Activated CD8-positive, alpha-beta T cell treated with anti-CD3 and anti-CD28 coated beads, Interleukin-2, amount 10 ng/mL, durations not matched to agents 7 days and 5 days (primary cell): ENCODE measurements at places on chromosomes 7 and 10. TPM values are rescaled to one million over a fixed set of nuclear protein-coding genes. Genes with fewer than 3 reads are reported as not detected.

Gene IDI1
- total RNA-seq = 64.7 TPM

DNA sequence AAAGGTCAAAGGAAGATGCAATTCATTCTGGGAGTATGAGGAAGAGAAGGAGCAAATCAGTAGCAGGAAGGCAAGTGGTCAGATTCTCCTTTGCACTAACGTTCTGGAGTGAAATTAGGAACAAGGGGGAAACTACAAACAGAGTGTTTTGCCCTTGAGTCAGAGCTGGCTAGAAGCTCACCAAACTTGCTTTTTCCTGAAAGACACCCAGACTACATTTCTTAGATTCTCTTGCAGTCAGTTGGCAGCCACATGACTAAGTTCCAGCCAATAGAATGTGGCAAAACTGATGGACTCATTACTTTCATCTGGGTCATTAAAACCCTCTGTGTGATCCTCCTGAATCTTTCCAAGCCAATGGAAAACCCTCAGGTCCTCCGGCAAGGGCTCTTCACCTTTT, 18.6 kb upstream of the DLX5 start:
- no peak for DNase-seq

Gene MYL7
- not detected for total RNA-seq

- no peak for DNase-seq
These were observed 78.8 kb downstream of the MTPAP start for GRCh38 chr10:30270247-30270646.

- no peak for DNase-seq
These were observed 27.4 kb upstream of the GOLGA7B start for GRCh38 chr10:97822261-97822687.

DNA sequence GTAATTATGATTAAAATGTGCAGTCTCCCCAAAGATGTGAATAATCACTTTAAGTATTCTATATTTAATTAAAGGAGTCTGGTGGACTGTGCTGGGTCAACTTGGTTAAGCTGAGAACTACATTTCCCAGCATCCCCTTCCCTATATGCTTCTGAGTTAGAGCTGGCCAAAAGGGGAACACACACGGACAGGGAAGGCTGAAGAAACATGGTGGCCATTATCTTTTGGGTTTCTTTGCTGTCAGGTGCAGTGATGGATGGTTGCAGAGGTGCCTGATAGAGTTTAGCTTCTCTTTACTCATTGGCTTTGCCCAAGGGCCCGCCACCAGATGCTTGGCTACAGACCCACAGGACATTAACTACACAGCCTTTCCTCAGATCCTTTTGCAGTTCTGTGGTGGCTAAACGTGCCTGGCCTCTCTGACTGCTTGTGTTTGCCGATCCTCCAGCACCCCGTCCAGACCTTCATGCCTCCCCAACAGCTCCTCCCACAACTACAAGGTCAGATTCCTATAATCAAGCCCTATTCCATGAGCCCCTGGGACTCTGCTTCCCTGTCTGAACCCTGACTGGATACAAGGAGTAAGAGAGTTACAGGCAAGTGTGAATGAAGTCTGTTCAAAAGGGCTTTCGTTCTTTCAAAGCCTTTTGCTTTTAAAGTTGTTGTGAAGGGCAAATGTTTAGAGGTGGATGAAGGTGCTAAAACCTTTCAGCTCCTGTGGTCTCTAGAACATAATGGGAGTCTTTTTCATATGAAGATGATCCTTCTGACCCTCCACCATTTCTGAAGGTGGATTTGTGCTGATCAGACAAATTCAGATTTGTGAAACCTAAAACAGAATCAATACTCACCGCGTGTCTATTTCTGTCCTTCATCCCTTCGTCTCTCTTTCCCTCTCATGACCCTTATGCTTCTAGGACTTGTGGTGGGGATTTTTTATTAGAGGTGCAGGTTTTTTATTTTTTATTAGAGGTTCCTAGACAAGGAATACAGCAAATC, 21.5 kb downstream of the BUB3 start:
- DNase-seq = no peak

DNA sequence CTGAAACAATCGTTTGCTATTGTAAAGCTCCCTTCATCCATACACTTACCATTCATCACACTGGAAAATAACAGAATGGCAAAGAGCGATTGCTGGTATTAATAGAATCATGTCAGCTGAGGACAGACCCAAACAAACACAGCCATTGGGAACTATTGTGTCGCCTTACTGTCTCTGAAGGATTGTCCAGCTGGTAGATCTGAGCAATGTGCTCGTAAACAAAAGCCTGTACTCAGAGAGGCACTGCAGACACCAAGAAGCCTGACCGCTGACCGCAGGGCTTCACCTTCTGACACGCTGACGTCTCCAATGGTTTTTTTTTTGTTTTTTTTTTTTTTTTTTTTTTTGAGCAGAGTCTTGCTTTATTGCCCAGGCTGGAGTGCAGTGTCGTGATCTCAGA, 151.0 kb upstream of the FRMD4A start:
- DNase-seq = no peak

- no peak for DNase-seq
These were observed 360.9 kb downstream of the NEBL start for GRCh38 chr10:20535897-20536881.

Gene ALOX5
- 9.9 TPM for total RNA-seq

DNA sequence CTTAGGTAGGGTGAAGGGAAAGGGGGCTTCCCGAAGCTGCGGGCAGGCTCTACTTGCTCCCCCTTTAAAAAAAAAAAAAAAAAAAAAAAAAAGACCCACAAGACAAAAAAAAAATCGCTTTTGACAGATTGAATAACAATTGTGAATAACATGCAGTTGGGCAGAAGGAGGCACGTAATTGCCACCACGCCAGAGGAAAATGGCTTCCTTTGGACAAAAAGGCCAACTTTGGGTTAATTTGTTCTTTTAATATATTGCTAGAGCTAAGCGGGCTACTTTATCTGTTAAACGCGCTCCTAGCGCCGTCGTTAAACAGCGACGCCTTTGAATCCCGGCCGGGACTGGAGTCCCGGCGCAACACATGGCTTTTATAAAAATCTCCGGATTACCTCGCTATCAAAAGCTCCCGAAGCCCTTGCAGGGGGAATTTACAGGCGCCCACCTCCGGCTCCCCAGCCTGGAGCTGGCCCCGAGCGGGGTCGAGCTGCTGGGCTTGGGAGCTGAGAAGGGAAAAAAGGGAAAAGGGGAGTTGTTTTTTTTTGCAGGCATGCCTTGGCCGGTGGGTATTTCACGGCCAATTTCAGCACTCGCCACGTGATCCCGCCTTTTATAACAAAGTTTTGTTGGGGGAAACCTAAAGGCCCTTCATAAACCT, 1.2 kb downstream of the HOXA11 start:
- no peak for DNase-seq

GRCh38 chr7:31203551-31203950, 137.0 kb downstream of the NEUROD6 start:
- no peak for DNase-seq

Gene TEX47
- not detected for total RNA-seq

- DNase-seq = peak; percentile 40
These were observed 12.8 kb downstream of the HKDC1 start for GRCh38 chr10:69232736-69233480.

DNA sequence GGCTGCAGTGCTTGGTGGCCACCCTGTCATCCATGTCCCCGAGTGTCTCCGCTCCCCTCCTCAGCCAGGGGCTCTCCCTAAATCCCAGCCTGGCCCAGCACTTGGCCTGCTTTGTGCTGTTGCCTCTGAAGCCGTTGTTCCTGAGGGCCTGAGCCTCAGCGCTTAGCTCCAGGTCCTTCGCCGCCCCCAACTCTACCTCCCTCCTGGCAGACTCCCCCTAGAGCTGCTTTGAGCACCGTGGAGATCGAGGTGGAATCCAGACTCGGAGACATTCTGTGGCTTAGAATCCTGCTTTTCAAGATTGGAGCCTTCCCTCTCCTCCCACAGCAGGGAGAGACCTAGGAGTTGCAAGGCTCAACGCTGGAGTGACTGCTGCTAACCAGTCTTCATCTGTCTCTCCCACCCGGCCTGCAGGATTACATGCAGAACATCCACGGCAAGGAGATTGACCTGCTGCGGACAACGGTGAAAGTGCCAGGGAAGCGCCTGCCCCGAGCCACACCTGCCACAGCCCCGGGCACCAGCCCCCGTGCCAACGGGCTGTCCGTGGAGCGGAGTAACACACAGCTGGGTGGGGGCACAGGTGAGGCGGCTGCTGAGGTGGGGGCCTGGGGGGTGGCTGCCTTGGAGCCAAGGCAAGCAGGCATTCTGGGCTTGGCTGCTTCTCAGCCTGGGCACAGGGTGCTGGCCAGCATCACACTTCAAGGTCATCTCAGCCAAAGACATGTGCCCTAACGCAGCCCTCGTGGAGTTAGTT, 33.3 kb downstream of the GBX1 start:
- DNase-seq = no peak

Gene TNPO3
- 47.2 TPM for total RNA-seq

GRCh38 chr10:125641398-125641797, 41.6 kb downstream of the TEX36 start:
- DNase-seq = no peak

- no peak for DNase-seq
These were observed 68.1 kb downstream of the PRPF18 start for GRCh38 chr10:13654846-13655245.

GRCh38 chr10:24720096-24720495, 3.6 kb downstream of the ARHGAP21 start:
- DNase-seq = no peak
